NCI-H187 treated with DMSO at 0.1 percent for 48 hours (cell line): ENCODE measurements at places on chromosomes 16 and 17.

GRCh38 chr16:59593194-59593661, 859.1 kb upstream of the GOT2 start:
- no peak for DNase-seq

- no peak for DNase-seq
Measured at GRCh38 chr17:2034157-2034556, 4.2 kb downstream of the DPH1 start.

- DNase-seq = no peak
Measured at GRCh38 chr17:44132275-44132821, 8.9 kb upstream of the HDAC5 start.

DNA sequence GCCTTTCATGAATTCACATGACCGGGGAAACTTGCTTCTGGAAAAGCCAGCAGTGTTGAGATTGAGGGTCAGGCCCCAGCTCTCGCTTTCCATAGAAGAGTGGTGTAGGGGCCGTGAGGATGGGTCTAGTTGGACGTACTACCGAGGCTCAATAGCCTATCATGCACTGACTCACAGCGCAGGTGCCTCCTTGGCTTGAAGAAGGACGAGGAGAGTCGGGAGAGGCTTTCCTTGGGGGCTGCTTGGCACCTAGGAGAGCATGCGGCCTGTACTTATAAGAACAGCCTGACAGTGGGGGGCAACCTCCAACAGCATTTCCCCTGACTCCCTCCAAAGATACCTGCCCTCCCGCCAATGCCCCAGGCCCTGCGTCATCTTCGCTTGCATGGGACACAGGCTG, 37.6 kb downstream of the WSCD1 start:
- DNase-seq = no peak

- DNase-seq = no peak
Measured at GRCh38 chr17:17377071-17377967, 74.1 kb downstream of the NT5M start.

GRCh38 chr16:27102701-27103575, 36.2 kb downstream of the C16orf82 start:
- DNase-seq = no peak

GRCh38 chr17:35773679-35774425, 13.2 kb downstream of the C17orf50 start:
- no peak for DNase-seq

DNA sequence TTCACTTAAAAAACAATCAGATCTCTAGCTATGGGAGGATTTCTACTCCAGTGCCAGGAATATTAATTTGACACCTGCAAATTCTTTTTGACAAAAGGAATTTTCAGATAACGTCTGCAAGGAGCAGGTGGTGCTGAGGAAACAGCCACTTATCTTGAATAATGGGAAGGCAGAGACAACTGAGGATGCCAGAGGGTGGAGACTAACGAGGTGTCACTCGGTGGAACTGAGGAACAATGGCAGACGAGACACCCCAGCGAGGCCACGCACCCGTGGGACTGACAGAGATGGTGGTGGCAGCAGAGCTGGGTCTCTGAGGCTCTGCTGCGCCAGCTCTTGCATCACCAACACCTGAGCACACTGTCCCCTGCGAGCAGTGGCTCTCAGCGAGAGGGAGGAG, 42.2 kb downstream of the VAC14 start:
- no peak for DNase-seq

- DNase-seq = no peak
Measured at GRCh38 chr17:42287977-42288802, at the start of gene STAT5A. TSS of gene STAT5A (plus strand) at chr17:42288498. CDS start at chr17:42289412, 914 bp downstream.

GRCh38 chr16:4325253-4325758, 9.4 kb downstream of the GLIS2 start:
- DNase-seq = no peak

DNA sequence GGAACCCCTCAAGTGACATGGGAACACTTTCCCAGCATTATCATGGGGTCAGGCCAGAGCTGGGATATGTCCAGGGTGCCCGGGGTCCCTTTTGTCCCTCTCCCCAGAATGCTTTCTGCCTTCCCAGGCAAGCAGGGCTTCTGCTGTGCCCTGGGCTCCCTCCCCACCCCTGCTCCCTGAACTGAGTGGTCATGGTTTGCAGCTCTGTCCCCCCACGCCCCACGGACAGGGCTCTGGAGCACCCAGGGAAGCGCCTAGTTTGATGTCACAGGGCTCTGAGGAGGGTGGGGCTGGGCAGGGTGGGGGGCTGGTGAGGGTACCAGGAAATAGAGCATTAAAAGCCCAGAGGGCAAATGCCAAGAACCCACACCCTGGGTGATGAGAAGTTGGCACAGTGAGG, 92.3 kb downstream of the CCDC182 start:
- DNase-seq = no peak

DNA sequence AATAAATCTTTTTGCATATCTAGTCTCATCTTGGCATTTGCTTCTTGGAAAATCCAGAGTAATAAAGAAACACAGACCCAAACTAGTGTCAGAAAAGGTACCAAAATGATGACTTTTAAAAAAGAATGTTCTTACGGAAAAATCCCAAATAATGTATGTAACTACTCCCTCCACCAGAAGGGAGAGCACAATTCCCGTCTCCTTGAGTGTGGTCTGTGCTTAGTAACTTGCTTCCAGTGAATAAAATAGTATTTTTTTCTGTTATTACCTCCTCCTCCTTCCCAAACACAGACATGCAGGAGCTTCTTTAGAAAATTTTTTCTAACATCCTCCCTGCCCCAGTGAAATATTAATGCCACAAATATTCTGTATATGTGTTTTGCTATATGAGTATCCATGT, 358.1 kb downstream of the ZFHX3 start:
- DNase-seq = no peak

DNA sequence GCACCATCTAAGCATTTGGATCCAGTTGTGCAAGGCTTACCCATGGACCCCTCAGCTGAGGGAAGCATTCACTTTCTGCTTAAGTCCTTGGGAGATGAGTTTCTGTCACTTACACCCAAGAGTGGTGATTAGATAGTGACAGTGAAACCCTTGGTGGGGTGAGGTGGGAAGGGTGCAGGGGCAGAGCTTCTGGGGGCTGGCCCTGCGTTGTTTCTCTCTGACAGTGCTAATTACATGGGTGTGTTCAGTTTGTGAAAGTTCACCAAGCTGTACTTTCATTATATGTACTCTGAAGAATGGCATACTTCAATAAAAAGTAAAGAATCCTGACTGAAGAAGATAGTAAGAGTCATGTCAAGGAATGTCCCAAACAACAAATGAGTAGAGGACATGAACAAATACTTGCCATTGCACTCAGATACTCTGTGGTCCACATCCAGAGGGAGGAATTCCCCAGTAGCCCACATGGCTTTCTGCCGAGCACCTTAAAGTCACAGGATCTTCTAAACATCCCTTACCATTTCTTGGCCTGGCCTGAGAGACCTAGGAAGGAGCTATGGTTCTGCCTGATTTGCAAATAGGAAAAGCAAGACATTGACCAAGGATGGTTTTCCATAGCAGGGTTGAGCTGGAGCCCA, 8.4 kb downstream of the CHST6 start:
- DNase-seq = no peak

DNA sequence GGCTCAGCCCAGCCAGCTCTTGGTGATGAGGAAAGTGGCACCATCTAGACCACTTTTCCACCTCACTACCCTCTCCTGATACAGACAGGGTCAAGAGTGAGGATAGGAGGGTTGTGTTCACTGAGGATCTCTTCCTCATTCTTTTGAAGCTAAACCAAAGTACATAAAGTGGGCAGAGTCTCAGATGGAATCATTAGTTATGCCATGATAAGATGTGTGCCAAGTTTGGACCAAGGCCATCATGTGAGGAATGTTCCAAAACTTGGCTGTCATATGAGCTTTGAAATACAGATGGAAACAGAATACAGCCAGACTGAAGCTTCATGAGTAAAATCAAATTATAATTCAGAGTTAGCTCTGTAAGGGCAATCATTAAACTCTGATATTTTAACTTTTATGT, 37.2 kb downstream of the ACSM1 start:
- no peak for DNase-seq

DNA sequence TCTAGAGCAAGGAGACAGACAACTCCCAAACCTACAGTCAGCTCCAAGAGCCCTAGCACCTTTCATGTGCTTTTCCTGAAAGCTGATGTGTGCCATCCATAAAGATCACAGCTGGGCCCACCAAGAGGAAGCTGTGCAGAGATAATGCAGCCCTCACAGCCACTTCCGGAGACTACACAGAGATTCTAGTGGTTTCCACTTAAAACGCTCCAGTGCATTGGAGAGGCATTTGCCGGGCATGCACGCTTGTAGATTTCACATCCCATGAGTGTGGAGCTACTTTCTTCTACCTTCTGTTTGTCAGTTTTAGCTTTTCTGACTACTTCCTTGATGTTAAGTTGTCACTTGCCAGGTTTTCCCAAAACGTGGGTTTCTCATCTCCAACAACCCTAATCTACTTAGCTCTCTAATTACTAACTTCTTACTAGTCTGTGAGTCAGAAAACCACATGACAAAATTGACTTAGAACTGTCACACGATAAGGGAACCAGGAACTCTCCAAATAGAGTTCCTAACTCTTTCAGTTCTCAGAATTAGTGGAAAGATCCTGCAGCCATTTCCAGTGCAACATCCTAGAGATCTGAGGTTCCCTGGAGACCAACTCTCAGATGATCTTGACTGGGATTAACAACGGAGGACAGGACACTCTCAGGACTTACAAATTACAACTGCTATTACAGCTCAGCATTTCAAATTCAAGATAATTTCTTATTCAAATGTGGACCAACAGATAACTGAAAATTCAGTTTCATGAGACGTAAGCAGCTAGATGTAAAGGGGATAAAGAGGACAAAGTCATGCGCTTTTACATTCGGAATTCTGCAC, 28.6 kb downstream of the PMP22 start:
- no peak for DNase-seq

DNA sequence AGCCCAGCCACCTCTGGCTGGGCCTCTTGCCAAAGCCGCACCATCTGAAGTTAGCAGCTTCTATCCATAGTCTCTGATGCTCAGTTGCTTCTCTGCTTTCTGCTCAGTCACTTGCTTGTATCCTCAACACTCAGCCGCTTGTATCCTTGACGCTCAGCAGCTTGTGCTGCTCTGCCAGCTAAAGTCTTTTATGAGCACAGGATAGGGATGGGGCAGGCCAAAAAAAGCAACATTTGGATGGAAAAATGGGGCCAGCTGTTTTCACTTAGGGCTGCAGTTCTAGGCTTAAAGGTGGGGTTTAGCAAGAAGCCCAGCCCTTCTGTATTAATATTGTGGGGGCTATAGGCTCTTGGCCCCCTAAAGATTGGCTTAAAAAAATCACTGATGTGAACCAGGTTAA, 739.4 kb downstream of the CDH8 start:
- DNase-seq = no peak

- DNase-seq = no peak
Measured at GRCh38 chr16:60204181-60204580, 1470.1 kb upstream of the GOT2 start.

DNA sequence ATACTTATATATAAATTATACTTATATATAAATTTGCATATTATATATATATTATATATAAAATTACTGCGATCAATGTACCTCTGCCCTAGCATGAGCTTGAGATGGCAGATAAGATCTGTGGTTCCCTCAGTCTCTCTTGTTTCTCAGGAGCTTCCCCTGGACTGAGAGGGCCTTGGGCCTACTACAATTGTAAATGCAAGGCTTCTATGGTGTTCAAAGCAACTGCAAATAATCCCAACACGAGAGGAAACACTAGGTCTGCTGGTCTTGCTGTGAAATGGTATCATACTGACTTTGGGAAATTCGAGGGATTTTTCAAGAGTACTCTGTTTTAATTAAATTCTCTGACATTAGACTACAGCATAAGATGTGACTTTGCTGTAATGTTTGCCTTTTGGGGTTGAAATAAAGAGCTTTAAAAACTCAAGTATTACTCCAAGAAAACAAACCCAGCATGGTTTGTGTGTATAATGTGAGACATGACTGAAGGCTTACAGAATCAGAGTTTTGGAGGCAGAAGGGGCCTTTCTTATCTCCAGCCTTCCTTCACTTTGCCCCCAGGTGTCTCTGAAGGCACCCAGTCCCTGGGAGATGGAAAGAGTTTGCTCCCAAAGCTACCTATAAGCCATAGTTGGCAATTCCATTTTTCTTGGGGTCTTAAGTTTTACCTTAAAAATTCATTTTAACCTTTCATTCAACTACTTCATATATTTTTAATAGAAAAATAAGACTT, 24.2 kb downstream of the ACSM1 start:
- DNase-seq = no peak

DNA sequence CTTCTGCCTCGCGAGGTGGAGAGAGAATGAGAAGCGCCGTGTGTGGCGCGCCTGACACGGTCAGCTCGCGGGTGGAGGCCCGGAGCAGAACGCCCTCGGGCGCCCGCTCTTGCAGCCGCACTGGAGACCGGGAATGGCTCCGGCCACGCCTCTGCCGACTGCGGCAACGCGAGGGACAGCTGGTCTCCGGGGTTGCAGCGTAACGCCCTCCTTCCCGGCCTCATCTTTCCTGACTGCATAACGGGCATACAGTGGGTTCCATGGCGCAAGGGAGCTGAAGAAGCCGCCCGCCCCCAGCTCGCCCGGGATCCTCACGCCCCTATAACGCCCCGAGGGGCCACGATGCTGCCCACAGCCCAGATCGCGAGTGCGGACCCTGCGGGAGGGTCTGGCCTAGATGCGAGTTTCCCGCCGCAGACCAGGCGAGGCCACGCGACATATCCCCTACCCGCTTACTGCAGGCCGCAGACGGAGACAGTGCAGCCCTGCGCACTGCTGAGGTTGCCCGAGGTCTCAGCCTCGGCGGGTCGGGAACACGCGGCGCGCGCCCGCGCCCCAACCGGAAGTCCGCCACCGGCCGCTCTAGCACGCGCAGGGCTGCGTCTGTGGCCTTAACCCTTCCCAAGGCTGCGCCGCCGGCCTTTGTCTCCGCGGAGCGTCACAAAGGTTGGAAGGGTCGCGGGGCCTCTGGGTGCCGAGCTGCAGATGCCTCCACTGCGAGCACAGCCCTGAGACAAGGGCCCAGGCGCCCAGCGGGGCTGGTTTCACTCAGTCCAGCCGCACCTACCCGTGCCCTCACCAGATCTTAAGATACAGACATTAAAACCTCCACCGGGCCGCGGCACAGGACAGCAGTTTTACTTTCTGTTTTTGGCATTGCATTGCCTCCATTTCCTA, 18.8 kb downstream of the BCL7C start:
- DNase-seq = peak; percentile 17

- no peak for DNase-seq
Measured at GRCh38 chr17:41860254-41860931, 4.8 kb downstream of the KLHL11 start.

- DNase-seq = no peak
Measured at GRCh38 chr16:79519448-79519847, 81.1 kb downstream of the MAF start.

DNA sequence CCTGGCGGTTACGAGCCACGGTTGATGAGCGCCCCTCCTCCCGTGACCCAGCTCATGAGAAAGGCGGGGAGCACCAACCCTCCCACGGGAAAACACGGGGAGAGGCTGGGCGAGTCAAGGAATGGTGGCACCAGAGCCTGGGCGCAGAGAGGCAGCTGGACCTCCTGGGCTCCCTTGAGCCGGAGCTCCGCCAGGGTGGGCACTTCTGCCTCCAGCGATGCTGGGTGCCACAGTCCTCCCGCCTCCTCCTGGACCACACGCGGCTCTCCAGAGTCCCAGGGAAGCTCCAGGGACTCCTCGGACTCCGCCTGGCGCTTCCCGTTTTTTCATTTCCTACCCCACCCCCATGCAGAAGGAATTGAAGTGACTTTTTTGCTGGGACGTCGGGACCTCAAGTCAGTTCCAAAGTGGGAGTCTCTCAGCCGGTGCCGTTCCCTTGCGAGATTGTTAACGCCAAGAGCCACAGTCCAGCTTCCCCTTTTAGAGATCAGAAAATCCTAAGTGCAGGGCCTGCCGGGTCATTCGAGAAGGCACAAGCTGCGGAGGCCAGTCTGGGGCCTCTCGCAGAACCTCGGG, 6.6 kb upstream of the CBX8 start:
- no peak for DNase-seq
